NCI-H2081 treated with DMSO at 0.1 percent for 48 hours (cell line): ENCODE measurements at places on chromosomes 1 and 21.
A peak's percentile ranks its signal among the peaks of the same experiment; 100 is the strongest.

- DNase-seq = peak; percentile 22
Measured at GRCh38 chr1:217660353-217661062, 29.4 kb downstream of the SPATA17 start.

DNA sequence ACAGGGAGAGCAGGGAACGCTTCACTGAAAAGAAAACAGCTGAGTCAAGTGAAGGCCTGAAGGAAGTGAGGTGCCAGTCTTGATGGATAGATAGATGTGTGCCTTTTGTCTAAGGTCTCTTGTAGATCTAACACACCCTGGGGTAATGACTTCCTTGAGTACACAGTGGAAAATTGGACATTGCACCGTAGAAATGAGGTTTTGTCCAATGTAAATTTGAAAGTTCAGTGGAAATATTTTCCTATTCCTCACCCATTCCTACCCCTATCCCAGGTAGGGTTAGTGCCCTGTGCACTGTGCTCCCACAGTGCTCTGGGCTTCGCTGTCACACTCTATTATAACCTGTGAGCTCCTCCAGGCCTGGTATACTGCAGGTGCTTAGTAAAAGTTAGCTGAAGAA is 24.3 kb downstream of the ZMYND12 start:
- no peak for DNase-seq

GRCh38 chr1:23194119-23194984 is 22.9 kb downstream of the HTR1D start:
- no peak for DNase-seq

DNA sequence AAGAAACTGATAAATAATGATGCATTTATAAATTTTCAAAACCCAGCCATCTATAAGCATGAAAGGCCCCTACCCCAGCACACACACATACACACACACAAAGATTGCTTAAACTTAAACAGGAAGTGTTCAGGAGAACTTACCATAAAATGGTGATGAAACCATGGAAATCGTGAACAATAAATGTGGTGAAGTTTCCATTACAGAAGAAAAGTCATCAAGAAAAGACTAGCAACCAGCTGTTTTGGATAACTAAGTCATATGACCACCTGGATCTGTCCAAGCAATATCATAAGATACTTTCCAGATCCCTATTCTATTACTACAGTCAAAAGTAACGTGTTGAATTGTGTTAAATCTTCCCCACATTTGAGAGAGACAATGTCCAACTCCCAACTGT is 24.1 kb downstream of the RGS5 start:
- no peak for DNase-seq

DNA sequence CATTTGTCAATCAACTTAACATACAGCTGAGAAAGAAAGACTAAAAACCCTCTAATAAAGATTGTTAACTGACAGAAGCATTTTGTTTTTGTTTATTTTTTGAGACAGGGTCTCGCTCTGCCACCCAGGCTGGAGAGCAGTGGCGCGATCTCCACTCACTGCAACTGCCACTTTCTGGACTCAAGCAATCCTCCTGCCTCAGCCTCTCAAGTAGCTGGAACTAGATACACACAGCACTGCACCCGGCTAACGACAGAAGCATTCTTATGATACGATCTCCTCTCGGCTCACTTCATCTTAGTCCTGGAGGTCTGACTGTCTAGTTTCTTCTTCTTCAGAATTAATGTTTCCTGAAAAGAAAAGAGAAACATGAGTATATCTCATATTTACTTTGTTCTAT is 23.5 kb downstream of the RSPH1 start:
- DNase-seq = no peak

DNA sequence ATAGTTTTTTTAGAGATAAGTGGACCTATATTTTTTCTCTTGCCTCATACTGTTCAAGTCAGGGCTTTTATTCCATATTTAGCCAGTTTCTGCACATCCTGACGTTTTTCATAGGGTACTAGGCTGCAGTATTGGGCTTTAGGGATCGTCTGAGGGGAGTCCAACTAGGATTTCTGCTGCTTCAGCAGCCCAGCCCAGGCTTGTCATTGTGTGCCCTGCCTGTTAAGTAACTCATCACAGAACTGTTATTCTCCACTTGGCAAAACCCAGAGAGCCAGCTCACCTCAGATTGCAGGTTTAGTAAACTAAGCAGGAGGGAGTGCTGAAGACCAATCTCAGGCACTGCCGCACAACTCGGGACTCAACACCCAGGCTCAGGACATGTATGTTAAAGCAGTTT is 2.8 kb downstream of the GALNT2 start:
- DNase-seq = no peak

DNA sequence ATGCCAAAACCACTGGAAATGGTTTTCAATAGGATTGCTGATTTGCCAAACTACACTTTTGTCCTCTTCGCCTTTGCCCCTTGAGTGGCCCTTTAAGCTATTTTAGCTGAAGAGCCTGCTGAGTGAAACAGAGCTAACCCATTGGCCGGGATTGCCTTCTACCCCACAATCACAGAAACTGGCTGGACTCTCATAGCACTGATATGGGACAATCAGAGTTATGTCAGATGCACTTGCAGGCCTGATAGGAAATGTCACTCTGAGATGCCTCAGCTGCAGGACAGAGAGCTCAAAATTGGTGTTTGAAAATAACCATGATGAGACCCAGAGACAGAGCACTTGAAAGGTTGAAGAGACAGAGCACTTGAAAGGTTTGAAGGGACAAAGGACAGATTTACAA is 354.4 kb downstream of the BRINP2 start:
- no peak for DNase-seq

GRCh38 chr1:39720094-39720999 is 18.3 kb upstream of the PPIE start:
- DNase-seq = peak; percentile 56

GRCh38 chr1:207009182-207009850 is 23.2 kb downstream of the C1orf116 start:
- no peak for DNase-seq

GRCh38 chr1:241716915-241717656 is 65.0 kb downstream of the WDR64 start:
- no peak for DNase-seq

GRCh38 chr1:198858033-198858432 is 219.2 kb downstream of the PTPRC start:
- DNase-seq = no peak

- DNase-seq = no peak
Measured at GRCh38 chr21:45949928-45950739, 31.4 kb upstream of the COL6A1 start.

GRCh38 chr1:118202076-118202608 is 17.1 kb upstream of the SPAG17 start:
- DNase-seq = no peak

DNA sequence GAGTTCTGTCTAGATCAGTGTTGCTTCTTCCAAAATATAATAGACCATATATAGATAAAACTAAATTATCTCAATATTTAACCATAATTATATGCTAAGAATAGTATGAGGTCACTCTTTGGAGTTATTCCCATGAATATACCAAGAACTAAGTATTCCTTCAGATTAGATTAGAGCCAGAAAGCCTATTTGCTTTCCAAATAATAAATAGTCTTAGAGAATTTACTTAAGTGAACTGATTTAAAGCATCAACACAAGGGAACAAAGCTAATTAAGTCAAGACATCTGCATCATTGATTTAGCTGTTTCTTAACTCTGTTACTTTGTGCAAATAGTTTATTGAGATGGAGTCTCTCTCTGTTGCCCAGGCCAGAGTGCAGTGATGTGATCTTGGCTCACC is 35.7 kb downstream of the FNBP1L start:
- DNase-seq = no peak

GRCh38 chr1:219220945-219221344 is 47.3 kb downstream of the LYPLAL1 start:
- DNase-seq = no peak

DNA sequence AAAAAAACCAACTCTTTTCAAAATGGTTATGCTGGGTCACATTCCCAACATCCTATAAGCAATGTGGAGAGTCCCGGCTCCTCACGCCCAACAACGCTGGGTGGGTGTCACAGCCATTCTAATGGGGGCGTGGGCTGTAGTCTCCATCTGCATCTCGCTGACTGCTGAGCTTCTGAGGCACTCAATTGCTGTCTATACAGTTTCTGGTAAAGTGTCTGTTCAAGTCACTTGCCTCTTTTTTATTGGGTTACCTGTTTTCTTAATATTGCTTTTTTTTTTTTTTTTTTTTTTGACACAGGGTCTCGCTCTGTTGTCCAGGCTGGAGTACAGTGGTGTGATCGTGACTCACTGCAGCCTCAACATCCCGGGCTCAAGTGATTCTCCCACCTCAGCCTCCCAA is 54.8 kb downstream of the GNB1 start:
- no peak for DNase-seq

DNA sequence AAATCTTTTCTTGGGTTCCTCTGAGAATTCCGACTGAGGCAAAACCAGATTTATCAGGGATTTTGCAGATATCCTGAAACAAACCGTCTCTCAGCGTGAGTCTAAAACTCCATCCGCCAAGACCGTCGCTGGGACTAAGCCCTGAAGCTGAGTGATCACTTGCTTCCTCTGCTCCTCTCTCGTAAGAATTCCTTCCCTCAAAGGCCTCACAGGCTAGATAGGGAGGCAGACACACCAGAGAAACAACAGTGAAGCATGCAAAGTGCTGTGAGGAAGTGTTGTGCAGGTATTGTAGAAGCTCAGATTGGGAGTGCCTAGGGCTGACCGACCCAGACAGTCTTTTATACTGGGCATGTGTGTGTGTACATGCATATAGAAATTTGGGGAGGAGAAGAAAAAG is 119.1 kb downstream of the RGS7 start:
- DNase-seq = no peak

DNA sequence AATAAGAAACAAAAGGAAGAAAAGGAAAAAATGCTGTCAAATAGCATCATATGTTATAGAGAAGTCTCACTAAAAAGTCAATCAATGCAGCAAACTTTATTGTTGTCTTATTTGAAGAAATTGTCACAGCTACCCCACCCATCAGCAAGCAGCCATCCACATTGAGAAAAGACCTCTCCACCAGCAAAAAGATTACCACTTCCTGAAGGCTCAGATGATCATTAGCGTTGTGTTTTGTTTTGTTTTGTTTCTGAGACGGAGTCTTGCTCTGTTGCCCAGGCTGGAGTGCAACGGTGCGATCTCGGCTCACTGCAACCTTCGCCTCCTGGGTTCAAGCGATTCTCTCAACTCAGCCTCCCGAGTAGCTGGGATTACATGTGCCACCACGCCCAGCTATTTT is 29.0 kb downstream of the ATP2B4 start:
- DNase-seq = no peak

GRCh38 chr1:66231681-66232463 is 302.1 kb upstream of the SGIP1 start:
- DNase-seq = no peak

- DNase-seq = no peak
Measured at GRCh38 chr21:27388825-27389224, 421.9 kb upstream of the ADAMTS5 start.

GRCh38 chr21:28632755-28633408 is 359.8 kb downstream of the LTN1 start:
- DNase-seq = no peak

GRCh38 chr1:109757936-109758786 is 5.6 kb downstream of the EPS8L3 start:
- no peak for DNase-seq

GRCh38 chr1:71307451-71307850 is 226.6 kb upstream of the ZRANB2 start:
- no peak for DNase-seq

- no peak for DNase-seq
Measured at GRCh38 chr1:205980237-205980870, 22.8 kb downstream of the RAB7B start.
